ENCODE measurements at places on chromosomes 2 and 18.

DNA sequence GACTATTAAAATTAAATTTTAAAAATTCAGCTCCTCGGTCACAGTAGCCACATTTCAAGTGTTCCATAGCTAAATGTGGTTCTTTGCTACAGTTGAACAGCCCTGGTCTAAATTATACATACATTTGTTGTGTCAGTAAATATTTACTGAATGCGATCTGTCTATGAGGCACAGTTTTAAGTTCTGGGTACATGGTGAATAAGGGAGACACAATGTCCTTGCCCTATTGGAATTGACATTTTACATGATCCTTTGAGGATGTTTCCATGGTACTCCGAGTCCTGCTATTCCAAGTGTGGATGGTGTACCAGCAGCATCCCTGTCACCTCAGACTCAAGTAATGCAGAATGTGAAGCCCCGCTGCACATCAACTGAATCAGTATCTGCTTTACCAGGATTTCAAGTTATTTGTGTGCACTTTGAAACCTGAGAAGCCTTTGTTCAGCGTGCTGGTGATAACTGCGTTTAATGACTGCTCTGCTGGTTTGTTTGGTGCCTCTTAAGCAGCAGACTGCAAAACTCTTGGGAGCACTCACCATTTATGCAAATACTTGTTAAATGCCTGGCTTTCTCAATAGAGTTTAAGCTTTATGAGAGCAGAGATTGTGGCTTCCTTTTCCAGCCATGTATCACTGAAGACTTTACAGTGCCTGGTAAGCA lies 1.5 kb downstream of the GALNT1 start:
- no peak for DNase-seq

DNA sequence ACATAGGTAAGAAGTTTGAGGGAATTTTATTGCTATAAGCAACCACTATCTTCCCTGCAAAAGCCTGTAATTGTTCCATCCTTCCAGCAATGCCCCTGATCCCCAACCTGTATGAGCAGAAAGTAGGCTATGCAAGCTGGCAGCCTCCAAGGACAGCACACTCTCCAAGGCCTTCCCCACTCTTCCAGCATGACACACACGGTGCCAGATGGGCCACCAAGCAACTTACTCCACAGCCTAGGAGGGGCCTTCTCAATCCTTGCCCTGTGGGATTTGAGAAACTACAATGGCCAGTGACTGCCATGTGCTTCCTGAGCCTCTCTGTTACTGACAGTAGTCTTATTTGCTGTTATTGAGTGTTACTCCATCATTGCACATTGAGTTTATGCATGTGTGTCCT lies 137.5 kb downstream of the ACTR3 start:
- no peak for DNase-seq

GRCh38 chr18:28581521-28582071 lies 404.7 kb upstream of the CDH2 start:
- DNase-seq = no peak

DNA sequence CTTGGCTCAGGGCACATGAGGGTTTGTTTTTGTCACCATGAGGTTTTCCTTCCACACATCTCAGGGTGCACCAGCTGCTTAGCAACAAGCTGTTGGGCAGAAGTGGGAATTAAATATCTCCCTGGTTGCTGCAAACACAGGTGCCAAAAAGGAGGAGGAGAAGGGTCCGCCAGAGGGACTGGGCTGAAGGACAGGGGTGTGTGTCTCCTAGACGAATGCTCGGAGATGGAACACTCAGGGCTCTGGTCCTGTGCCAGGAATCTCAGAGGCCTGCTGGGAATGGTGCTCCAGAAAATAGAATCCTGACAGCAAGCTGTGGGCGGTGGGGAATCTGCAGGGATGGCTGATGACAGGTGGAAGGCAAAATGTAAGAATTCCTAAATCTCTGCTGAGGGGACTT lies 94.5 kb downstream of the VSNL1 start:
- no peak for DNase-seq

DNA sequence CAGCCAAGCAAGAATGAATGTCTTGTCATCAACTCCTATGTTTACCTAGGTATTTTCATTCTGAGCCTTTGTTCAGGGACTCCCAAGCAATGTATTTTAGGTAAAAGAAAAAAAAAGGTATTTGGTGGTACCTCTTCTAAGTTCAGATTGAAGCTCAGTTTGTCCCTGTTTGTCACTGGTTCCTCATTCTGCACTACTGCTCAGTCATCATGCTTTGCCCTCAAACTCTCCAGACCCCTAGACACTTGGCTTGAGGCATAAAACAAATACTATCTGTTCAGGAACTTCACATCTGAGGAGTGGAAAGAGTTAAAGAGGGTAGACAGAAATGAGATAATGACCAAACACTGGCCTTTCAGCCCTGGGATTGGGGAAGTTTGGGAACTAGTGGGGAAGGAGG lies 163.6 kb upstream of the HNRNPA3 start:
- no peak for DNase-seq

DNA sequence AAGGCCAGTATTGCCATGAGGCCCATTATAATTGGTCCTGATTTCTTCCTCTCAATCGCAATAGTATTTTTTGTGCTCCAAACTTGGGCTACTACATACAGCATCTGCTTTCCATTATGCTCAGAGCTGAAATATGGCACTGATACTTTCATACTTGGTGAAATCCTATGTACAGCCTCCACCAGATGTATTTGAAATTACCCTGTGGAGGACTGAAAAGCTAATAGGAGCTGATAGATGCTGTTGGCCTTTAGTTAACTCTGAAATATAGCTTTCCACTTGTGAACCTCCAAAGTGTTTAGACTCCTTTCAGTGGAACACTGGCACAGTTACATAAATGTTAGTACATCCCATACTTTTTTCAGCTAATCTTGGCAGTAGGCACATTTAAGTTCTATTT lies 205.7 kb downstream of the NEDD4L start:
- DNase-seq = no peak
